Stimulated activated CD8-positive, alpha-beta memory T cell treated with anti-CD3 and anti-CD28 coated beads, Interleukin-2, amount 100 ng/mL, for 1 hour (primary cell): ENCODE measurements at places on chromosomes 1 and 21.

DNA sequence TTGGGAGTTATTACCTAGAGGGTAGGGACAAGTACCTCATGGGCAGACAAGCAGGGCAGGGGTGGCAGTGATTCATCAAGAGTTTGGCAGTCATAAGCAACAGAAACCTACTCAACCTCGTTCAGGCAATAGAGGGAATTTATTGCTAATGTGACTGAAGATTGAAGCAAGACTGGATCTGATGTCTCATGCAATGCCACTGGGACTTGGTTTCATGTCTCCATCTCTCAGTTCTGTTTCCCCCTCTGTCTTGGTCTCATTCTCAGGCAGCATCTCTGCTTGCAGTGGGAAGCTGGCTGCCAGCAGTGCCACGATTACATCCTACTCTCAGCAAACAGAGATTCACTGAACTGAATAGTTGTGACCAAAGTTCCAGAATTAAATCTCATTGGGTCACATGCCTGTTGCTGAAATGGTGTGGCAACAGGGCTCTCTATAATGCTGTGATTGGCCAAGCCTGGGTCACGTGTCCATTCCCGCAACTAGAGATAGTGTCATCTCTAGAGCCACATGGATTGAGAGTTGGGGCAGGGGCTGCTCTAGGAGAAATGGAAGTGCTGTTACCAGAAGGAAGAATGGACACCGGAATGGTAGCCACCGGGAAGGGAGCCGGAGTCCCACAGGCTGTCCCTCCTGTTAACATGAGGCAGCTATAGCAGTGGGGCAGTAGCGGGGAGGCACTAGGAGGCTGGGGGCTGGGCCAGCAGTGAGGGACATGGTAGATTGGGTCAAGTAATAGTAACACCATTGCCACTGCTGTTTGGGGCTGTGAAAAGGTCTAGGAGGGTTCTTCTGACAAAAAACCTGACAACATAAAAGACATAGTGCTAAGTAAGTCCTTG lies 3.9 kb upstream of the CDC42 start:
- no peak for DNase-seq

DNA sequence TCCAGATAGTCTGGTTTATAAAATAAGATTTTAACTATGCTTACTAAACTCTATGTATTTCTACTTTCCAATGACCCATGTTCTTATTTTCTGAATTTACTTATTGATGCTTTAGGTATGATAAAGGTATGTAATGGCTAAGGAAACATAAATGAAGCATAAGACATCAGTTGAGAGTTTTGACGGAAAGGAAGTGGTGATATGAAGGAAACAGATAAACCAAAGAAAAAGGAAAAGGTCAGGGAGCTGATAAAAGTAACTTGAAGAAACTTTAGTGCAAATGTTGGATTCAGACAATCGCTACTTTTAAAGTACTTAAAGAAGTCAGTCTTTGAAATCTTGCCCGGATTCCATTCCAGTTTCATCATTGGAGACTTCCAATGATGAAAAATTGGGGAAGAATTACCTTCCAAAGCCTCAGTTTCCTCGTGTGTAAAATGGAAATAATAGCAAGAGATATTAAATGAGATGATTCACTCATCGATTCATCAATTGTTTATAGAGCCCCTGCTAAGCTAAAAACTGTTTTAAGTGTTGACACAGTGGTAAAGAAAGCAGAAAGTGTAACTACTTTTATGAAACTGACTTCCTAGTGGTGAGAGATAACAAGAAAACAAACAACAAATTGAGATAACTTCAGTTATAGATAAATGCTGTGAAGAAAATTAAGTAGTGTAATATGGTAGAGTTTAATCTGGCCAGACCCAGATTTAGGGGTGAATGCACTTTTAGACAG lies 10.6 kb downstream of the PTPRC start:
- DNase-seq = no peak

DNA sequence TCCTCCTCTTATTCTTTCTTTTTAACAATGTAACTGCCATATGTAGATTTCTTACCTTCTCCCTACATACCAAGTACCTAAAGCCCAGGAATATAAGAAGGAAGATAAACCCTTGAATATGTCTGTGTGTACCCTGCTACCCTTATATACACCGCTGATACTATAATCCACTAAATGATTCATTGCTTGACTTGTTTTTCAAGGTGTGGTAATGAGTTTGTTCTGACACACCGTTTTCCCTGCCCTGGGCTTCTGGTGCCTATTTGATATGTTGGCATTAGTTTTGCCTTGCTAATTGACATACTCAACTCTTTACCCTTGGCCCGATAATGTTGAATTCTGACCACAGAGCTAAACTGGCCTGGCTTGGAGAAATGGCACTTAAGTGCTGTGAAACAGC lies 64.3 kb downstream of the IL23R start:
- no peak for DNase-seq

DNA sequence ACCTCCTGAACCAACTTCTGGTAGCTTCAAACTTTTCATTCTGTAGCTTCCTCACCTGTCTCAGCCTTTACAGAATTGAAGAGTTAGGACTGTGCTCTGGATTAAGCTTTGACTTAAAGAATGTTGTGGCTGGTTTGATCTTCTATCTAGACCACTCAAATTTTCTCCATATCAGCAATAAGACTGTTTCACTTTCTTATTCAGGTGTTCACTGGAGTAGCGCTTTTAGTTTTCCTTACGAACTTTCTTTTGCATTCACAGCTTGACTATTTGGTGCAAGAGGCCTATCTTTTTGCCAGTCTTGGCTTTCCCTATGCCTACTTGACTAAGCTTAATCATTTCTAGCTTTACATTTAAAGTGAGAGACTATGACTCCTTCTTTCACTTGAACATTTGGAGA lies 31.5 kb downstream of the FGGY start:
- DNase-seq = no peak

GRCh38 chr1:209805341-209805781 lies 581 bp downstream of the IRF6 start:
- no peak for DNase-seq

- DNase-seq = no peak
Measured at GRCh38 chr1:52955129-52955970, 28.3 kb downstream of the SCP2 start.

GRCh38 chr1:82632155-82632554 lies 831.4 kb downstream of the ADGRL2 start:
- DNase-seq = no peak

- DNase-seq = no peak
Measured at GRCh38 chr1:243946946-243947345, 96.9 kb upstream of the AKT3 start.

DNA sequence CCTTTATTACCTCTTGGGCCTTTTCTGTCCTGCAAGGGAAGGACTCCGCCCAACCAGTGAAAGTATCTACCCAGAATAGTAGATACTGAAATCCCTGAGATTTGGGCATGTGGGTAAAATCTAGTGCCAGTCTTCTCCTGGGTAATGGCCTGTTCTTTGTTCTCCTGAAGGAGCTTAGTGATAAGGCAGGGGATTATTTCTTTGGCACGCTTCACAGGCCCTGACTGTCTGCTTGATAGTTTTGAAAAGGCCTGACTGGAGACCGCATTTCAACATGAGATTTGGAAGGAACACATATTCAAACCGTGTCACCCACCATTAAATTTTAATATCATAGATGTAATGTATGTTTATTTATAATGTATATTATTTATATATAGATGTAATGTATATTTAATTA lies 48.9 kb downstream of the RASAL2 start:
- DNase-seq = no peak

- no peak for DNase-seq
Measured at GRCh38 chr1:117537291-117537920, 68.4 kb upstream of the TENT5C start.

DNA sequence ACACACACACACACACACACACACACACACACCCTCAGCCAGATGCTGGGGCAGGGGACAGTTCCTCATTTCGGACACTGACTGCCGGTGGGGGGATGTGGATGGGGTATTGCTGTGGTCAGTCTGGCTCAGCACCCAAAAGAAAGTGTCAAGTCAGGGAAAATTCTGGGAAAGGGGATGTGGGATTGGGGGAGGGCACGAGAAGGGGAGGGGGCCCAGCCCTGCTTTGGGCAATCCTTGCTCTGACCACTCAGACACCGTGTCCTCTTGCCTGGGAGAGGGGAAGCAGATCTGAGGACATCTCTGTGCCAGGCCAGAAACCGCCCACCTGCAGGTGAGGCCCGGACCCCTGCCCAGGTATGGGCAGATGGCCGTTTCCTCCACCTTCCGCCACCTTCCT lies at the start of gene C1QC:
Gene C1QC, plus strand, starts transcription at position 253 of the 400 bp plus-strand sequence. CDS start 391 bp downstream, outside the sequence.
- DNase-seq = no peak

- no peak for DNase-seq
Measured at GRCh38 chr1:89451011-89451410, 73.6 kb upstream of the LRRC8B start.

- no peak for DNase-seq
Measured at GRCh38 chr1:208461680-208462079, 217.5 kb upstream of the PLXNA2 start.

GRCh38 chr1:205672395-205672889 lies 7.9 kb downstream of the SLC45A3 start:
- DNase-seq = no peak
